ENCODE measurements at places on chromosomes 7 and 10.

- no peak for DNase-seq
These were observed 111.0 kb downstream of the HTR7 start for GRCh38 chr10:90746829-90747228.

DNA sequence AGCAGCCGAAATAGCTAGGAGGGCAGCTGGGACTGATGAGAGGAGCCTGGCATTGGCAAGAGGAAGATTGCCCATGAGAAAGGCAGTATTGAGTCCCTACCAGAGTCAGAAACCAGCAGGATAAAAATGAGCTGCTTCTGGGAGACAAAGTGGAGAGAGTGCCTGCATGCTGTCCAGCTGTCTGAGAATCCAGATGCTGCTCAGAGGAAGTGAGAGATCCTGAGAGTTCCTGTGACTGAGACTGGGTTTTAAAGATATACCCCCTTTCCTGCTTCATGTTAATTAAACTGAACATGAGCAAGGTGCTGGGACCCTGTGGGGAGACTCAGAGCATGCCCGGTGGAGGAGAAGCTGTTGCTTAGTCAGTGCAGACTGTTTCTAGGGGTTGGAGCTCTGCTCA is 107.5 kb downstream of the KIF20B start:
- DNase-seq, result no peak

DNA sequence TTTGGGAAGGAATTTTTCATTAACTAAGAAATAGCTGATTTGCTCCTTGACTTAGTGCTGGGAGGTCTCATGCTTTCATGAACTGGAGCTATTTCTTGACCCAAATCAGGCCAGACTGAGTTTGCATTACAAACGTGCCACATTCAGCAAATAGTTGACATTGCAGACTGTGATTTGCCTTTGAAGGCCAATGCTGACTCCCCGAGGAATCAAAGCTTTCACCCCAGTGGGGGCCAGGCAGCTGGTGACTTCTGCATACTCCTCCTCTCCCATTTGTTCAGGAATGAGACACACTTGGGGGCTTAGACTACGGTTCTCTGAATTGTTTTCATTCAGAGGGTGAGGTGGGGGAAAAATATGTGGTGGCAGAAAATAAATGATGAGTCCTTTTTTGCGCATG is 111.0 kb upstream of the JAZF1 start:
- DNase-seq, result no peak

- DNase-seq, result no peak
These were observed 1160.8 kb upstream of the LRRTM3 start for GRCh38 chr10:65765006-65765541.

DNA sequence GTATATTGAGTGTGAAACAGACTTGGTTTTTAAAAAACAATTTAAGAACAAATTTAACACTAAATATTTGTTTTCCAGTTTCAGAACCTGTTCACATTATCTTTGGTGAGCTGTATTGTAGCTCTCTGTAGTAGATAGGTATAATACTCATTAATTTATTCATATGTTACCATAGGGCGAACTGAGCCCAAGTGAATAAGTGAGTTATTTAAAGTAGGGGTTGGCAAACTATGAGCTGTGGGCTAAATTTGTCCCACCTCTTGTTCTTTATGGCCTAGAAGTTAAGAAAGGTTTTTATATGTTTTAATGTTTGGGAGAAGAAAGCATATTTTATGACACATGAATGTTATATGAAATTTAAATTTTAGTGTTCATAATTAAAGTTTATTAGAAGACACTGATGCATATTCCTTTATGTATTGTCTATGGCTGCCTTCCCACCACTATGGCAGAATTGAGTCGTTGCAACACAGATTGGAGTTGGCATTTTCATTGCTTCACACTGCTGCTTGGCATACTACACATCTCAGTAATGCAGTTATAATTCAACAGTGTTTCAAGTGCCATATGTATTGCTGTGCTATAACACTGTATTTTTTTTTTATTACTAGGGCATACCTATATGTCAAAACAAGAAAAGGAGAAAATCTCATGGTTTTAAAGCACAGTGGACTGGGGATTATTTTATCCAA is 146.5 kb downstream of the ADK start:
- DNase-seq, result no peak

GRCh38 chr10:943334-944033 is 12.0 kb upstream of the LARP4B start:
- no peak for DNase-seq
